ENCODE measurements at places on chromosomes 12 and 14. TPM values are rescaled to one million over a fixed set of nuclear protein-coding genes. Genes with fewer than 3 reads are reported as not detected.

The MGP gene
- 33.9 TPM for polyA plus RNA-seq

The CNOT2 gene
- polyA plus RNA-seq = 146 TPM

The IFNG-AS1 gene
- 0.28 TPM for polyA plus RNA-seq

The ART4 gene
- 0.22 TPM for polyA plus RNA-seq

The NOVA1 gene
- polyA plus RNA-seq = 34.0 TPM

The LTBP2 gene
- 2.3 TPM for polyA plus RNA-seq

The KLHL33 gene
- 0.60 TPM for polyA plus RNA-seq

The OR4Q2 gene
- polyA plus RNA-seq = not detected

The SLC39A5 gene
- 51.0 TPM for polyA plus RNA-seq

The HOMEZ gene
- 28.0 TPM for polyA plus RNA-seq

The LRRC10 gene
- 0.08 TPM for polyA plus RNA-seq

The NUAK1 gene
- 9.9 TPM for polyA plus RNA-seq

The TMEM132C gene
- polyA plus RNA-seq = 2.5 TPM

The NGB gene
- polyA plus RNA-seq = not detected

The LRIG3 gene
- 43.7 TPM for polyA plus RNA-seq

The PTGER2 gene
- 5.4 TPM for polyA plus RNA-seq

The CIDEB gene
- 24.8 TPM for polyA plus RNA-seq

The MSRB3 gene
- 21.8 TPM for polyA plus RNA-seq

The KCNMB4 gene
- 25.3 TPM for polyA plus RNA-seq

The SETD1B gene
- 15.4 TPM for polyA plus RNA-seq

The NKX2-1 gene
- not detected for polyA plus RNA-seq

The KRT82 gene
- polyA plus RNA-seq = not detected

The ATF7 gene
- 52.4 TPM for polyA plus RNA-seq
